Activated T-helper 1 cell treated with Interleukin-2 at 50 U/mL for 16 hours (primary cell): ENCODE measurements at places on chromosomes 1 and 21.
A peak's percentile ranks its signal among the peaks of the same experiment; 100 is the strongest.

GRCh38 chr1:59331686-59332620 is 35.1 kb downstream of the FGGY start:
- no peak for DNase-seq

GRCh38 chr1:241114699-241115233 is 242.2 kb downstream of the RGS7 start:
- DNase-seq, result no peak

- DNase-seq, result no peak
Measured at GRCh38 chr1:204524986-204525385, 8.8 kb downstream of the MDM4 start.

- DNase-seq, result no peak
Measured at GRCh38 chr1:35809114-35810095, 1.6 kb downstream of the AGO4 start.

DNA sequence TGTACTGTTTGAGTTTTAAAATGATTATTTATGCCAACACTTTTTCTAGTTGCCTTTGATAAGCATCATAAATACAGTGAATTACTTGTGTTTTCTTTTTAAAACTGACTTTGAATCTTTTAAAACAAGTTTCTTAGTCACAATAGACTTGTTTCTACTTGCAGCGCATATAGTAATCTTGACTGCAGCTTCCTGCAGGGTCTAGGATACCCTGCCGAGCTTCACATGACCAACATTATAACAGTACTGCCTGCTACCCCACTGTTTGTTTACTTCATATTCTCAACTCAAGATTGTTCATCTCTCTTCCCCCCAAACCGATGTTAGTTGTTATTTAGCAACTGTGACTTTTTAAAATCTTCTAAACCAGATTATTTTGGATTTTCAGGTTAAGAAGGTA is 751.3 kb upstream of the NEGR1 start:
- DNase-seq, result no peak

GRCh38 chr1:54463259-54464030 is 57.3 kb upstream of the SSBP3 start:
- no peak for DNase-seq

DNA sequence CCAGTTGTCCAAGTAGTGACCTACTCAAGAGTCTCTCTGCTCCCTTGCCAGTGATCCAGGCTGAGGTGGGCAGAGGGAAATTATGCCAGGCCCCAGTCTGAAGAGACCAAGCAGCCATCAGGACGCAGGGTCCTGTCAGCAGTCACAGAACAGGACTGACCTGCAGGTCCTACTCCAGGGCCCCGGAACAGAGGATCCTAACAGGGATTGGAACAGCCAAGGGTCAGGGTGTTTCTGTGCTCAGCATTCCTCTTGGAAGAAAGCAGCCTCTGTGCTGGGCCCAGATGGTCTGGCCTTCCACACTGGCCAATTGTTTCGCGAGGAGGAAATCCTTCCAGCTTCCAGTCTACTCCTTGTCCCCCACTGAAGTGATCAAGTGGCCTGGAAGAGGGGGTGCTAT is 41.6 kb upstream of the USP1 start:
- DNase-seq, result no peak

GRCh38 chr1:194654956-194655355 is 1468.5 kb upstream of the B3GALT2 start:
- no peak for DNase-seq

GRCh38 chr1:203202431-203203245 is 16.1 kb upstream of the CHI3L1 start:
- no peak for DNase-seq

DNA sequence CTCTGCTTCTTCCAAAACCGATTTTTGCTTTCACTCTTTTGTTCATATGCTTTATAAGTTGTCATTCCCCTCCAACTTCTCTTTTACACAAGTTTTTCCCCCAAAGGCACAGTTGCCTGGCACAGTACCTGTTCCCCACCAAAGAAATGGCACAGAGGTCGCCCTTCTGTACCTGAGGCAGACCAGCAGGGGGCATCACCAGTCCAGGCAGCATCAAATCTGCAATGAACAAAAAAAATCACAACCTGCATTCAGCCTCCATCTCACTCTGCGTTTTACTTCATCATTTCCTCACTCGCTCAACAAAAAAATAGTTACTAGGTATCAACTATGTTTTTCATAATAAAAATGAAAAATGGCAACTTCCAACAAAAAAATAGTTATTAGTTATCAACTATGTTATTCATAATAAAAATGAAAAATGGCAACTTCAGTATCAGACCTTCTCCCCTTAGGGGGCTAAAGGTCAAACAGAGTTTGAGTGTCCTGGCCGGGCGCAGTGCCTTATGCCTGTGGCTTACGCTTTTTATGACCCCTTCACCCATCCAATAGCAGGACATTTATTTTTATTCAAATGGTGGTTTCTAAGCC is 4.1 kb downstream of the EIF2D start:
- DNase-seq, result peak; percentile 37

DNA sequence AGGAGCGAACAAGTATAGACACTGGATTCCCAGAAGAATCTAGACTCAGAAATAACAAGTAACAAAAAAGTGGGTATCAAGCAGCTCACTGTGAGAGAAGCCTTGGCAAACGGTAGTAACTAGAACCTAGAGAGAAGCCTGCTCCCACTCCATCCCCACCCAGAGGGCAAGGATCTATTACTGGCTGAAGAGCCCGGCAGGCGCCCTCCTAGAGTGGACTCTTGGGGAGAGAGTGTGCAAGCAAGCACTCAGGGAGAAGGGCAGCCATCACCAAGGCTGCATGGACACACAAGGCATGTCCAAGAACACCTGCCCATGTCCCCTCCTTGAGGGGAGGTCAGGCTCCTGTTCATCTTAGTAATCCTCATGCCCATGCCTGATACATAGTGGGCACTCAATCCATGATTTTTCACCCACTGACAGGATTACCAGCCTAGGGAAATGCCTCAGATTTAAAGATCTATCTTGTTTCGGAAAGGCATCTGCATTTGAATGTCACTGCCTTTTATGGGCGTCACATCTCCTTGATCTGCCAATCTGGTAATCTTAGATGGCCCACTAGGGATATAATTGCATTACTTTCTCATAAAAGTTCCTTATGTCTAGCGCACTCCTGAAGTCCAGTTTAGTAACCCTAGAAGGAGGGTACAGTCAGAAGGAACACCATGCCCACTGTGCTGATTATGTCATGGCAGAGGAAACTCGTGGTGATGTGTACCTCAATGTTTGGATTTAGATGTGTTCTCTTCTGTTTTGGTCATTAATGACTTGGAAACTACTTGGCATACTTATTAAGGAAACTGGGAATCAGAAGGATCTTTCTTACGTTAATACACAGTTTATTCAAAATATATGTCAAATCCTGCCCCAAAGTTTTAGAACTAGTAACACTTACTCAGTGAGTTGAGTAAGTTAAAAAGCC is 14.4 kb downstream of the CNN3 start:
- no peak for DNase-seq

DNA sequence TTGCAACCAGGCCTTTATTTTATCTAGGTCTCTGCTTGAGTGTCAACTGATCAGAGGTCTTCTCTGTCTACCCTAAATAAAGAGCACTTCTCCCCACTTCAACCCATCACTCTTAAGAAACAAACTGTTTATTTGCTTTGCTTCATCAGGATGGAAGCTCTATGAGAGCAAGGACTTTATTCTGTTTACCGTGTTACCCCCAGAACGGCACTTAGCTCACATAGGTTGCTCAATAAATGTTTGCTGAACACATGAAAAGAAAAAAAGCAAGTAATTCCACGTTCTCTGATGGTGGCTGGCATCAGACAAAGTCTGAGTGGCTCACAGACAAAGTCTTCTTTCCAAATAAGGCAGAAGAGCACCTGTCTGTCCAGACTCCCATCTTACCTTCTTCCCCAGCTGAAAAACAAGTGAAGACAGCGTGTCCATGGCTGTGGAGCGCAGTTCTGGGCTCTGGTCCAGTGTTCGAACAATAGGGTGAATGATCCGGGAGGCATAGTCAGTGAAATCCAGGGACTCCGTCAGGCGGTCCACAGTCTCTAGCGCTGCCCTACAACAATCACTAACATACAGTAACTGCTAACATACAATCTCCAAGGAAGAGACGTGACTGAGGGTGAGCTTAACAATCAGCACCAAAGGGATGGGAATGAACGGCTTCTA is 22.9 kb downstream of the ANGPTL7 start:
- DNase-seq, result no peak

- DNase-seq, result no peak
Measured at GRCh38 chr21:36388835-36389234, 3.6 kb downstream of the CHAF1B start.

DNA sequence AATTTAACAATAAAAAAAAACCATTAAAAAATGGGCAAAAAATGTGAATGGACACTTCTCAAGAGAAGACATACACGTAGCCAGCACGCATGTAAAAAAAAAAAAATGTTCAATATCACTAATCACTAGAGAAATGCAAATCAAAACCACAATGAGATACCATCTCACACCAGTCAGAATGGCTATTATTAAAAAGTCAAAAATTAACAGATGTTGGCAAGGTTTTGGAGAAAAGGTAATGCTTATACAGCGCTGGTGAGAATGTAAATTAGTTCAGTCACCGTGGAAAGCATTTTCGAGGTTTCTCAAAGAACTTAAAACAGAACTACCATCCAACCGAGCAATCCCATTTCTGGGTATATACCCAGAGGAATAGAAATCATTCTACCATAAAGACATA is 1091.5 kb upstream of the B3GALT2 start:
- DNase-seq, result no peak

GRCh38 chr1:230295367-230295766 is 130.8 kb downstream of the PGBD5 start:
- no peak for DNase-seq

GRCh38 chr1:33300673-33301072 is 20.2 kb downstream of the A3GALT2 start:
- DNase-seq, result no peak

- DNase-seq, result no peak
Measured at GRCh38 chr1:210434223-210434622, 105.5 kb downstream of the HHAT start.

DNA sequence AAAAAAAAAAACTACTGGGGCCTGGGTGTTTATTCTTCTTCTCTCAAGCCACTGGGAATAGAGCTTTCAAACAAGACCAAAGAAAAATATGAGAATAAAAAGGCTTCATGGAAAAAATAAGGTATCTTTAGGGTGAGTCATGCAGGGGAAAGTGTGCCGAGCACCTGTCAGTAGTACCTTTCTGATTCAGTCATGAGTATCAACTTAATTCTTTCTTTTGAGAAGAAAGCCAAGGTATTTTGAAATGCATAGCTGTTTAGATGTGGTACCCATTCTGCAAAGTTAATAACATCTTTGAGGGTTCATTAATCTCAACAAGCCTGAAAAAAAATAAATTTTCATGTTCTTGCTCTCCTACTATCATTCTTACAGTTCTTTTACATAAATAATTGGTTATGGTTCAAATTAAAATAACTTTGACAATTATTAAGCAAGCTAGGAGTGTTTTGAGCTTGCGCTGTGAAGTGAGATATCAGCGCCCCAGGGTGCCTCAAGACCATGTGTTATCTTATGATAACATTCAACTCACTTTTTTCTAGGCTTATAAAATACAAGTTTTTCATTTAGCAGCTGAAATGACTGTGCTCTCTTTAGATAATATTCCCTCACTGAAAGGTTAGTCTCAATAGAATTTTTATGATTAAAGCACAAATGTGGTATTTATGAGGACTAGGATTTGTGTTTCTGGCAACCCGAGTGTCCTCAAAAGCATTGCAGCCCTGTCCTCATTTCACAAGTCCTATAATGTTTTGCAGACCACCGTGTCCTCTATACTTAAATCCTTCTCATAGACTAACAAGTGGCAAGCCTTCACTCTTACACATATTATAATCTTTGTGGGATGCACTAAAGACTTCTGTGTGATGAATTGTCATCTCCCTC is 138.6 kb downstream of the SLC44A5 start:
- no peak for DNase-seq

DNA sequence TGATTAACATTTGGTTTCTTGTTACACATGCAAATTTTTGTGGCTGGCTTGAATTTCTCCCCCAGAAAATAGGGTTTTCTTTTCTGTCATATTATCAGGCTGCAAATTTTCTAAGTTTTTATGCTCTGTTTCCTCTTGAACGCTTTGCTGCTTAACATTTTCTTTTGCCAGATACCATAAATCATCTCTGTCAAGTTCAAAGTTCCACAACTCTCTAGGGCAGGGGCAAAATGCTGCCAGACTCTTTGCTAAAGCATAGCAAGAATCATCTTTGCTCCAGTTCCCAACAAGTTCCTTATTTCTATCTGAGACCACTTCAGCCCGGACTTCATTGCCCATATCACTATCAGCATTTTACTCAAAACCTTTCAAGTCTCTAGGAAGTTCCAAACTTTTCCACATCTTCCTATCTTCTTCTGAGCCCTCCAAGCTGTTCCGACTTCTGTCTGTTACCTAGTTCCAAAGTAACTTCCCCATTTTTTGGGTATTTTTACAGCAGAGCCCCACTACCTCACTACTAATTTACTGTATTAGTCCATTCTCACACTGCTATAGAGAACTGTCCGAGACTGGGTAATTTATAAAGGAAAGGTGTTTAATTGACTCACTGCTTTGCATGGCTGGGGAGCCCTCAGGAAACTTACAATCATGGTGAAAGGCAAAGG is 486.9 kb upstream of the NCAM2 start:
- no peak for DNase-seq

DNA sequence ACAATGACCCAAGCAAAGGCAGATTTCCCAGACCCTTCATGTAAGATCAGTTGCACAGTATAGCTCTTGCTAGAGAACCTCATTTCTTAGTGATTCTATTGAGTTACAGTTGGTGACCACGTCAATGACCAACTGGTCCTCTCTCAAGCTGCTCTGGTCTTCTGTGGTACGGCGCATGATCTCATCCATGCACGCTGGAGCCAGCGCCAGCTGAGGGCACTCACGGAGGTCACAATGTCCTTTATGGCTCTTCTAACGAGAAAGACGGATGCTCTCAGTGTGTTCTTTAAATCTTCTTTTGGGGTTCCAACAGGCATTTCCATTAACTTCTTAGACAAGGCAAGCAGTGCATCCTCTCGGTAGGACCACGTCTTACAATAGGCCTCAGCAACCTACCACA is 22.3 kb downstream of the CEP104 start:
- DNase-seq, result no peak

GRCh38 chr1:33143176-33143575 is 38.7 kb downstream of the TRIM62 start:
- DNase-seq, result no peak

- no peak for DNase-seq
Measured at GRCh38 chr1:195462646-195463045, 1145.6 kb downstream of the KCNT2 start.
